ENCODE measurements at places on chromosomes 7 and 10.

GRCh38 chr7:128948312-128948973 lies 10.7 kb downstream of the IRF5 start:
- no peak overlapping the region for H3K27ac ChIP-seq
- no peak for DNase-seq
- no peak overlapping the region for H3K4me3 ChIP-seq
- H3K27me3 ChIP-seq, result no peaks in the 10 kb centered on the region
- no peaks in the 10 kb centered on the region for H3K36me3 ChIP-seq
- H3K4me1 ChIP-seq, result no peaks in the 10 kb centered on the region

DNA sequence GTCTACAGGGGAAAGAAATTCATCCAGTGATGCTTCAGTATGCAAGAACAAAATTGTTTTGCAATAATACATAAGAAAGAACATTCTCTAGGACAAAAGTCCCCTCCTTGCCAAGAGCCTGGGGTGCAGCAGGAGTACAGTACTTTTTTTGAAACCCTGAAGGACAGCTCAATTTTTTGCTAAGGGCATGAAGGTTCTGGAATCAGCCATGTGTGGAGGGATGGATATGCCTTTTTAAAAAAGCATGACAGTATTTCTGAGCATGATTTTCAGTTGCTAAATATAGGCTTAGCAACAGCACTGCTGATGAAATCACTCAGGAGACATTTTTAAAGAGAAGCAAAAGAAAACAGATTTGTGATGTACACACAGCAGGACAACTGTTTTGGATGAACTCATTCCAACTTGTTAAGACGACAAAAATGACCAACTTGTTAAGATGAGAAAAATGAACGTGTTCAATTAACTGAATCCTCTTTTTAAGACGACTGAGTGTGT lies 39.3 kb downstream of the HBP1 start:
- DNase-seq, result no peak
- H3K27me3 ChIP-seq, result no peaks in the 10 kb centered on the region
- peaks cover 15% of the 10 kb centered on the region for H3K36me3 ChIP-seq
- no peak overlapping the region for H3K27ac ChIP-seq
- H3K4me1 ChIP-seq, result no peaks in the 10 kb centered on the region

GRCh38 chr7:28032738-28033380 lies 147.7 kb downstream of the JAZF1 start:
- no peaks in the 10 kb centered on the region for H3K4me1 ChIP-seq
- no peak for DNase-seq
- no peaks in the 10 kb centered on the region for H3K36me3 ChIP-seq
- H3K27ac ChIP-seq, result no peak overlapping the region
- no peaks in the 10 kb centered on the region for H3K27me3 ChIP-seq

GRCh38 chr7:27155816-27156507 lies 513 bp downstream of the HOXA7 start:
- H3K36me3 ChIP-seq, result no peaks in the 10 kb centered on the region
- no peak overlapping the region for H3K27ac ChIP-seq
- H3K27me3 ChIP-seq, result peaks cover 83% of the 10 kb centered on the region
- DNase-seq, result no peak
- H3K4me3 ChIP-seq, result no peak overlapping the region

DNA sequence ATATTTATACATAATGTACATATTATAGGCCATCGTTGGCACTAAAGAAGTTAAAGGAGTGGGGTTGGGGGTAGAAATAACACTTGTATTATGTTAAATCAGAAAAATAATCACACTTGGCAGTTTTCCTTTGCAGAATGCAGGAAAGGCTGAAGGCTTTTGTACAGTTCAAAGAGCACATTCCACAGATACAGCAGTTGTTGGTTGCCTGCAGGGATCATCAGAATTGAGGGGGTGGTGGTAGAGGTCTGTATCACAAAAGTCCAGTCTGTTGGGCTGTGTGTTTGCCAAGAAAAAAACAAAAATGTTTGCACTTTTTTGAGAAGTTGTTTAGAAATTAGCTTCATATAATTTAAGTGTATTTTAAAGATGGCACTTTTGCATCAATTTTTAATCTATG lies 231.8 kb upstream of the FOXP2 start:
- no peaks in the 10 kb centered on the region for H3K27me3 ChIP-seq
- H3K36me3 ChIP-seq, result no peaks in the 10 kb centered on the region
- DNase-seq, result no peak
- no peak overlapping the region for H3K27ac ChIP-seq
- H3K4me1 ChIP-seq, result no peaks in the 10 kb centered on the region

GRCh38 chr10:48505394-48506112 lies 99.3 kb downstream of the ARHGAP22 start:
- H3K27me3 ChIP-seq, result no peaks in the 10 kb centered on the region
- no peak for DNase-seq
- H3K4me3 ChIP-seq, result no peak overlapping the region
- H3K27ac ChIP-seq, result no peak overlapping the region
- no peaks in the 10 kb centered on the region for H3K36me3 ChIP-seq

DNA sequence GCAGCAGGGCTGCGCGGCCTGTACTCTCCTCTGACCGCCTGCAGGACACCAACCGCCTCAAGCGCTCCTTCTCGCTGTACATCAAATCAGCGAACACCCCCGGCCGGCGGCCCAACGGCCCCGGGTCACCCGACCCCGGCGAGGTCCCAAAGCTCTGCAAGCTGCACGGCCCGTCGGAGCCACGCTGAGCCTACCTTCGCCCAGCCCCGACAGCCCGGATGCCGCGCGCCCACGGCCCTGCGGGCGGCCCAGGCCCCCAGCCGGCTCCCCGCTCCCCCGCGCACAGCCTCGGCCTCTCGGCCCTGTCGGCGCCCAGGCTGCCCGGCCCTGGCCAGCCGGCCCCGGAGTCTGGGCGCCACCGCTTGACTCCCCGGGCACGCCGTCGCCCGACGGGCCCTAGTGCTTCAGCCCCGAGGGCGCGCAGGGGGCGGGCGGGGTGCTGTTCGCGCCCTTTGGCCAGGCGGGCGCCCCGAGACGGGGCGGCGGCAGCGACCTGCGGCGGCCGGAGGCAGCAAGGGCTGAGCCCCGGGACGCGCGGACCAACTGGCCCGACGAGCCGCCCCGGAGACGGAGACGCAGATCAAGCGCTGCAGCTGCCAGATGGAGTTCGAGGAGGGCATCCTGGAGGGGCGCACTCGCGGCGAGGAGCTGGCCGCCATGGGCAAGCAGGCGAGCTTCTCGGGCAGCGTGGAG lies 11.1 kb upstream of the SEC24C start:
- no peak overlapping the region for H3K27ac ChIP-seq
- H3K4me3 ChIP-seq, result no peak overlapping the region
- peaks cover 10% of the 10 kb centered on the region for H3K4me1 ChIP-seq
- no peak for DNase-seq
- no peaks in the 10 kb centered on the region for H3K27me3 ChIP-seq

GRCh38 chr10:43822631-43823580 lies 174.2 kb upstream of the ZNF32 start:
- no peaks in the 10 kb centered on the region for H3K27me3 ChIP-seq
- no peak overlapping the region for H3K27ac ChIP-seq
- no peak for DNase-seq
- H3K36me3 ChIP-seq, result no peaks in the 10 kb centered on the region
- no peaks in the 10 kb centered on the region for H3K4me1 ChIP-seq
- H3K4me3 ChIP-seq, result no peak overlapping the region

- H3K4me1 ChIP-seq, result no peaks in the 10 kb centered on the region
- H3K36me3 ChIP-seq, result no peaks in the 10 kb centered on the region
- H3K27ac ChIP-seq, result no peak overlapping the region
- H3K4me3 ChIP-seq, result no peak overlapping the region
Observed at GRCh38 chr10:87671139-87671815, 11.6 kb downstream of the PAPSS2 start.

GRCh38 chr7:68562323-68562899 lies 1035.9 kb upstream of the AUTS2 start:
- H3K4me1 ChIP-seq, result no peaks in the 10 kb centered on the region
- H3K27me3 ChIP-seq, result no peaks in the 10 kb centered on the region
- H3K4me3 ChIP-seq, result no peak overlapping the region
- no peak for DNase-seq
- H3K27ac ChIP-seq, result no peak overlapping the region
- H3K36me3 ChIP-seq, result no peaks in the 10 kb centered on the region

- H3K4me3 ChIP-seq, result no peak overlapping the region
- H3K27ac ChIP-seq, result peak overlapping the region; percentile 58
- H3K36me3 ChIP-seq, result peaks cover 10% of the 10 kb centered on the region
- no peak for DNase-seq
- H3K4me1 ChIP-seq, result peaks cover 66% of the 10 kb centered on the region
- H3K27me3 ChIP-seq, result no peaks in the 10 kb centered on the region
Observed at GRCh38 chr10:119496273-119496672, 46.2 kb downstream of the RGS10 start.

- no peak overlapping the region for H3K27ac ChIP-seq
- H3K36me3 ChIP-seq, result peaks cover 46% of the 10 kb centered on the region
- no peak for DNase-seq
- no peaks in the 10 kb centered on the region for H3K27me3 ChIP-seq
- no peak overlapping the region for H3K4me3 ChIP-seq
Observed at GRCh38 chr7:130867581-130868136, 133.7 kb upstream of the KLF14 start.

DNA sequence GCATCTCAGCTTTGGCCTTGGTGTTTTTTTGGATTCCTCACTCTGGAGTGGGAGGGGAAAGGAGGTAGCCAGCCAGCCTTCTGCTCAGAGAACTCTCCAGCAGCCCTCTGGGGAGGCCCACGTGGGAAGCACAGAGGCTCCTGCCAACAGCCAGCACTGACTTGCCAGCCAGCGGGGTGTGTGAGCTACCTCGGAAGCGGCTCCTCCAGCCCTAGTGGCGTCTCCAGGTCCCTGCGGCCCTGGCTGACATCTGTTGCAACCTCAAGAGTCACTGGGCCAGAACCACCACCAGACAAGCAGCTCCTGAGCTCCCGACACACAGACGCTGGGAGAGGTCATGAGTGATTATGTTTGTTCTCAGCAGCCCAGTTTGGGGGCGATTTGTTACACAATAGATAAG lies 180.2 kb upstream of the FZD8 start:
- DNase-seq, result no peak
- H3K4me1 ChIP-seq, result no peaks in the 10 kb centered on the region
- H3K4me3 ChIP-seq, result no peak overlapping the region
- H3K27ac ChIP-seq, result no peak overlapping the region
- no peaks in the 10 kb centered on the region for H3K36me3 ChIP-seq
- H3K27me3 ChIP-seq, result no peaks in the 10 kb centered on the region

DNA sequence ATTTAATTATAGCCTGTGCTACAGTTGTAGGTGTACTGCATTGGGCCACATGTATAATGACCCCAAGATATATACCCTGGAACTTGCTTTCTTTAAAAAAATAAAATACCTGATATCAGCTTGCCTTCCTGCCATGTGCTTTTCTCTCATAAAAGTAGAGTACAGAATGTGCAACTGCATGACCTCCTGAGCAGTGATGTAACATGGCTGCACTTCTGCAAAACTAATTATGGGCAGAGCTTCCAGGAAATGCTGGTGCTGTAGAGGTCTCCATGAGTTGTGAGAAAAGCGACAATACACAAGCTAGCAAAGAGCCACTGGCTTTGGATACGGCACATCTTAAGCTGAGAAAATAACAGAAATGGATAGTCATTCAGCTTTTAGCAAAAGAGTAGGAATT lies 6.5 kb upstream of the ERLIN1 start:
- no peak overlapping the region for H3K4me3 ChIP-seq
- H3K27me3 ChIP-seq, result no peaks in the 10 kb centered on the region
- H3K4me1 ChIP-seq, result peaks cover 7% of the 10 kb centered on the region
- H3K27ac ChIP-seq, result no peak overlapping the region
- peaks cover 17% of the 10 kb centered on the region for H3K36me3 ChIP-seq

DNA sequence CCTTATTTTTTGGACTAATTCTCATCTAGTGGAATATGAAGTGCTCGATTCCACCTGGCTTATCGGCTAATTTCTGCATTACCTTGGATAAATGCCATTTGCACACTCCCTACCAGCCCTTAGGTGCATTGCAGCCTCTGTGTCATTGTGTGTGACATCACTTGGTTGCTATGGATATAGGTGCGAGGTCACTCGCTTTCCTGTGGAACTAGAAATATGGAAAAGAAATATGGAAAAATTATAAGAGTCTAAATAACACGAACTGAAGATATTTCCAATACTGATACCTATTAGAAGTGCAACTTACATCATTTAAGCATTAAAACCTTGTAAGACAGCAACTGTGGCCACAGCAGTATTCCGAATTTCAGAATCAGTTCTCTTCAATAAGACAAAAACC lies 2.0 kb downstream of the YWHAG start:
- peak overlapping the region; percentile 72 for H3K4me3 ChIP-seq

DNA sequence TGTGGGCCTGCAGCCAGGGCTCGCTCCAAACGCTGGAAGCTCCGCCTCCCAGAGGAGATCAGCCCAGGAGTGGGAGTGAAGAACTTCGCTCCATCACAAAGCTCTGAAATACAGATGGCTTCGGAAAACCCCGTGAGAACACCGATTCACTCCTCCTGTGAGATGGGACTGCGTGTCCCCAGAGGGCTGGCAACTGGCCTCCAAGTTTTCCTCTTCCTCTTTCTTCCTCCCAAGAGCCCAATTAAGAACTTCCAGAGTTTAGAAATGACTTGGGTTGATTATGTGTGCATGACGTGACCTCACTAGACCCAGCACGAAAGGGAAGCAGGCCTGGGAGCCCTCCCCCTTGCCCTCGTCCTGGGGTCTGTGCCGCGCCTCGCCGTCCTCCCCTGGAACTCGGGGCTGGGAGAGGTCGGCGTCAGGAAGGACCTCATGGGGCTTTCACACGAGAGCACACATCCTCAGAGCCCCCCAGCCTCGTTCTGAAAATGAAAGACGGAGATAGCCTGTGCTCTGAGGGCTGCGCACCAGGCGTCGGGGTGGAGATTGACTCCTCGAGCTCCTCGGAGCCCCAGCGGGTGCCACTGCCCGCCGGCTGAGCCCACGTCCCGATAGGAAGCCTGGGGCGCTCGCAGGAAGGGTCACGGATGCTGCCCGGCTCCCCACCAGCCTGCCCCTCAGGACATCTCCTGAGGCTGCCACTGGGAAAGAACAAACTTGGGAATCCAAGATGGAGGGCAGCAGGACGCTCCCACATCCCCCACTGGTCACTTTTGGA lies 37.8 kb downstream of the PTPRN2 start:
- H3K4me3 ChIP-seq, result no peak overlapping the region
- H3K36me3 ChIP-seq, result no peaks in the 10 kb centered on the region
- no peaks in the 10 kb centered on the region for H3K27me3 ChIP-seq
- no peak for DNase-seq

- H3K27me3 ChIP-seq, result no peaks in the 10 kb centered on the region
- H3K4me1 ChIP-seq, result no peaks in the 10 kb centered on the region
- H3K4me3 ChIP-seq, result no peak overlapping the region
- no peak for DNase-seq
- H3K27ac ChIP-seq, result no peak overlapping the region
Observed at GRCh38 chr7:3438352-3438751, 137.3 kb downstream of the SDK1 start.

GRCh38 chr7:92253251-92253650 lies 7.5 kb downstream of the ANKIB1 start:
- DNase-seq, result no peak
- H3K4me1 ChIP-seq, result peaks cover under 1% of the 10 kb centered on the region
- H3K4me3 ChIP-seq, result no peak overlapping the region
- H3K27ac ChIP-seq, result no peak overlapping the region
- H3K36me3 ChIP-seq, result no peaks in the 10 kb centered on the region
- H3K27me3 ChIP-seq, result no peaks in the 10 kb centered on the region
